ENCODE measurements at places on chromosomes 13 and 19.
A peak's percentile ranks its signal among the peaks of the same experiment; 100 is the strongest.

GRCh38 chr19:6393983-6394412 is 1.0 kb upstream of the GTF2F1 start:
- H3K36me3 ChIP-seq = peaks cover 11% of the 10 kb centered on the region
- H3K27me3 ChIP-seq = no peaks in the 10 kb centered on the region
- H3K4me1 ChIP-seq = peaks cover 24% of the 10 kb centered on the region
- DNase-seq = no peak

GRCh38 chr19:45172611-45173208 is 5.3 kb downstream of the TRAPPC6A start:
- H3K4me1 ChIP-seq = peaks cover 60% of the 10 kb centered on the region
- H3K4me3 ChIP-seq = peak overlapping the region; percentile 43
- H3K27ac ChIP-seq = no peak overlapping the region
- no peaks in the 10 kb centered on the region for H3K27me3 ChIP-seq
- no peak for DNase-seq
- no peaks in the 10 kb centered on the region for H3K36me3 ChIP-seq

GRCh38 chr19:33171916-33172359 is 22.2 kb upstream of the LRP3 start:
- H3K27me3 ChIP-seq = no peaks in the 10 kb centered on the region
- peaks cover 12% of the 10 kb centered on the region for H3K4me1 ChIP-seq
- H3K36me3 ChIP-seq = no peaks in the 10 kb centered on the region
- H3K27ac ChIP-seq = no peak overlapping the region
- no peak for DNase-seq

GRCh38 chr13:24827799-24828198 is 63.8 kb downstream of the RNF17 start:
- H3K4me3 ChIP-seq = no peak overlapping the region
- no peak overlapping the region for H3K27ac ChIP-seq
- no peak for DNase-seq
- no peaks in the 10 kb centered on the region for H3K4me1 ChIP-seq
- H3K27me3 ChIP-seq = no peaks in the 10 kb centered on the region

DNA sequence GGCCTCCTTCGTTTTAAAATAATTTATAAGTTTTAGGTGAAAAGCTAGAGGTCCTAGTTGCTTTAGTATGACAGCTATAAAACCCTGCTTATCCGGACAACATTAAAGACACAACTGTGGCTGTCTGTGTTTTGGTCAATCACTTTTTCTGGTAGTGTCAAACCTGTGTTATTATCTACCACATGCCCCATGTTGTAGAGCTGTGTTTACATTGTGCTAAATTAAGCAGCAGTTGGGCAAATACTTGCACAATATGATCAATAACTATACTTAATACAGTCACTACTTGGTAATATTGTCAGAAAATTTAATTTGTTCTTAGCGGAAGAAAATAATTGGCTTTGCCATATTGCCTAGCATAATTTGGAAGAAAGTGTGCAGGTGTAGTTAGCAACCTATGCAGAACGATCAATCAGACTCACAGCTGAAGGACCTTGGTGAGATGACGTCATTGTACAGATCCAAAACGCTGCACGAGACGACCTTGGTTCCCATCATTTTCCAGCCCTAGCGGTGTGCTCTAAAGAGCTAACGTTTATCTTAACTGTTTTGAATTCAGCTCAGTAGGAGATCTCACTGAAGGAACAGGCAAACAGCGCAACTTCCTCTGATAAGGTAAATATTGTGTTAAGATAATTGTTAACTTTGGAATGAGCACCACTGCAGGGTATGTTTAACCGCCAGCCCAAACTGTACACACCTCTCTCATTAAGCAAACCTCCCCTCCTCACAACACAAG is 476.6 kb downstream of the IRS2 start:
- no peak overlapping the region for H3K4me3 ChIP-seq
- H3K36me3 ChIP-seq = no peaks in the 10 kb centered on the region
- H3K27me3 ChIP-seq = no peaks in the 10 kb centered on the region
- no peak overlapping the region for H3K27ac ChIP-seq
